Cortex of kidney (tissue), 1 donor: ENCODE measurements at places on chromosomes 7 and 10.
A peak's percentile ranks its signal among the peaks of the same experiment; 100 is the strongest.

DNA sequence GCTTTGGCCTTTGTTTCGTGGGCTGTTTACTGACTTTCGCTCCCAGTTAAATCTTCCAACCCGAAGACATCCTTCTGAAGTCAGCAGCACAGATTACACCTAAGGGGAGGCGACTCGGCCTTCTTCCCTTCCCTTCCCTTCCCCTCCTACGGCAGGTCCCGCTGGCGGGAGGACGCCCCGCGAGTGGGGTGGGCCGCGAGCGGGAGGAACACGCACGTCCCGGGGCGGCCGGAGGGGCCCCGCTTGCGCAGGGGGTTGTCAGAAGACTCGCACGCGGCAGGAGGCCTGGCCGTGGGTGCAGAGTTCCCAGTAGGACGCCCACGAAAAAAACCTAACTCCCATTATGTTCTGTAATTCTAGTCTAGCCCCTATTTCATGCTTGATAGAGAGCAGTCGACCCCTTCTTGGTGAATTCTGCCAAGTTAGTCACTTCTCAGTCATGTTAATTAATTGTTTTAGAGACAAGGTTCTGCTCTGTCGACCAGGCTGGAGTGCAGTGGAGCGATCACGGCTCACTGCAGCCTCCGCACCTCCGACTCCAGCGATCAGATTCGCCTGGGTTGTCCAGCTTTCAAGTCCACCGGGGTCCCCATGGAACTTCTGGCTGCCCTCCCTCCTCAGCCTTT, 19.2 kb upstream of the ZNF32 start:
- no peak for DNase-seq

GRCh38 chr10:1114719-1115606, 58.8 kb downstream of the WDR37 start:
- DNase-seq, result no peak

- DNase-seq, result no peak
These were observed 105.2 kb downstream of the FAS start for GRCh38 chr10:89095701-89096391.

DNA sequence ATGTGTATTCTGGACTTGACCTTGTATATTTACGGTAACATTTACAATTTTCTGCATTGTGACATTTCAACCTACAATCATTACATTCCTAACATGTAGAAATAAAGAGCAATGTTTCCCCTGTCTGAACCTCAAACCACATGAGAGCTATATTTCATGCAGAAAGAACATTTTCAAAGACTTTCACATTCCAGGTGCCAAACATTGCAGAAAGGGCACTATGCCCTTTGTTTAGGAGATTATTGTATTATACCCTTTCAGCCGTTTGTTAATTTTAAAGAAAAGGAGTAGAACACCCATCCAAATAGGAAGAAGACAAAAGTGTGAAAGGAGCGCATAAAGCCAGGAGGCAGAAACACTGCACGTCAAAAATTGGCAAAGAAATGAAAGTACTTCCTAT, 260.4 kb downstream of the RELN start:
- no peak for DNase-seq

DNA sequence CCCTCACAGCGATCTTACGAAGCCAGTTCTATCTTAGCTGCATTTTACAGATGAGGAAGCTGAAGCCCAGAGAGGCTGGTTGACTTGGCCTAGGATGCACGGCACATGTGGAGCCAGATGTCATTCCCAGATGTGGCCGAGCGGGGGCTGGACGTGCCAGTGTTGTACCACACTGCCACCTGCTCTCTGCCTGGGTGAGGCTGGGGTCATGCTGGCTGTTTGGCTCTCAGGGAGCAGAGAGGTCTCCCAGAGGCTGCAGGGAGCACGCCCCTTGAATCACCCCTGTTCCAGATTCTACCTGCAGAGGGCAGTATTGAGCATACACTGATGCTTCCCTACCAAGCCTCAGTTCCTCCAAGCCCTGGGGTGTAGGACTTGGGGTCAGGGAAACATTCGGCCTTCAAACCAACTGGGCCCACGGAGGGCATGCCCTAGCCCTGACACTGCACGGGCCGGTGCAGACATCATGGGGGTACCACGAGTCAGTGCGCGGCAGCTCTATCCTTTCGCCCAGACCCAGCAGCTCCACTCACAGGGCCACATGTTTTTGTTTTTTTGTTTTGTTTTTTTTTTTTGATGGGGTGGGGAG, 3.8 kb upstream of the GTF2IRD1 start:
- DNase-seq, result no peak

- no peak for DNase-seq
These were observed 2.2 kb downstream of the EGR2 start for GRCh38 chr10:62813981-62814380.

DNA sequence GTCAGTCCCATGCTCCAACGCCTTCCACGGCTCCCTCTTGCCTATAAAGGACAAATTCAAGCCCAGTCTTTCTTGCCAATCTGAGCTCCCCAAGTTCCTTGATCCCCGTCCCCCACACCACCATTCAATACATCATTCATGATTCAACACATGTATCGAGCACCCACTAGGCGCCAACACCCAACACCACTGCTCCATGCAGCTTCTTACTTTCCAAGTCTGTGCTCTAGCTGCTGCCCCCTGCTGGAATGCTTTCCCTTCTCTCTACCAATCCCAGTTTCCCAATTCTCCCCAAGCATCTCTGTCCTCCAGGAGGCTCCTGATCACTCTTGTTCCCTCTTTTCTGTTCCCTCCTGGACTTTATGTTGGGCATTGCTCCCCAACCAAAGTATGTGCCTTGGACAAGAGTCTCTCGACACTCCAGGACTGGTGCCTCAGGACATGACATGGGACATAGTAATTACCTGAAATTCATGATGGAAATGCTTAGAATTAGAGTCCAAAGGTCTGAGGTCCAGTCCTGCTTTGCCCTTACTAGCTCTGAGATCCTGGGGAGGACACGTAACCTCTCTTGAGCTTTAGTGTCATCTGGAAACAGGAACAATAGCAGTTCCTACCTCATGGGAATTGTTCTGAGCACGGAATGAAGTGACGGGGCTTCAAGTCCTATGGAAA, 172.7 kb downstream of the NEURL1 start:
- no peak for DNase-seq

DNA sequence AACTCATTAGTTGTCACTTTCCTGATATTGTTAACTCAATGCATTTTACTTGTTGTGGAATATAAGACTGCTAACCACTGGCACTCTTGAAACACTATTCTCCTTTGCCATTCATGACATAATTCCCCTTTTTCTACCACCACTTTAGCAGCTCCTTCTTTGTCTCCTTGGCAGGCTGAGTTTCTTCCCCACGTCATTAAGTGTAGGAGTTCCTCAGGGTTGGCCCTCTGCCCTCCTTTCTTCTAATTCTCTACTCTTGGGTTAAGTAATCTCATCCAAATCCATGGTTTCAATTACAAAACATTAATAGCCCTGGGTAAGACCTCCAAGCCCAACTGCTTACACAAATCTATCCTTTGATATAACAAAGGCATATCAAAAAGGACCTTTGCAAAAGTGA, 175.1 kb downstream of the HGF start:
- no peak for DNase-seq

- DNase-seq, result no peak
These were observed 257.1 kb downstream of the SFMBT2 start for GRCh38 chr10:7153750-7154149.

DNA sequence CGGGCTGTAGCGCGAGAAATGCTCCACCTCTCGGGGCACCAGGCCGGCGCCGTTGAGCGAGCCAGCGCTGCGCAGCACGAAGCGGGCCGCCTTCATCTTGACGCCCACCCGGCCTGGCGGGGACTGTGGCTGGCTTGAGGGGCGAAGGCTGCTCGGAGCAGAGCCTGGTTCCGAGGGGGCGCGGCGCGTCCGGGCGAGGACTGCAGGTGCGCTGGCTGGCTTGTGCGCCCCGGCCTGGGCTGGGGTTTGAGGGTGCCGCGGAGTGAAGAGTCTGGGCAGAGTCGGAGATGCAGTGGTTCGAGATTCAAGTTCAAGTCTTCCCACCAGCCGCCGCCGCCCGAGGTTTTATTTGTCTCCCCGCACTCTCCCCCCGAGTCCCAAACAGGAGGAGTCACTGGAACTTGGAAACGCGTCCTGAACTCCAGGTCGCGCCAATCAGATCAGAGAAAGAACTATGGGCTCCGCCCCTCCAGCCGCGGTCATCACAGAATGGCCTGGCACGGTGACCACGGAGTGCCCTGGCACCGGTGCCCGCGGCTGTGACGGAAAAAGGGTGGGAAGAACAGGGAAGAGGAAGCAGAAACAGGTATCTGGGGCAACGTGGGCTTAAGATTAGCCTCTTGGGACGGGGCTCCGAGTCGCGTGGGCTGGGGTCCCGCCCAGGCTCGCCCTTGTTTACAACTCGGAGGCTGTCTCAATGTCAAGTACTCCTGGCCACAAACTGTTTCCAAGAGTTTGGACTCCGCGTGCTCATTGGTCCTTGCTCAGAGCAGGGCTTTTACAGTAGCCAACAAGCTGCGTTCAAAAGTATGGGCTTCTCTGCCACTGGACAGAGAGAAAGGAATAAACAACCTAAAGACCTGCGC, at the start of gene PDK4:
Gene PDK4 (minus strand): TSS at position 319 of the 866 bp plus-strand sequence. CDS start 223 bp downstream, at position 96.
- peak; percentile 25 for DNase-seq

DNA sequence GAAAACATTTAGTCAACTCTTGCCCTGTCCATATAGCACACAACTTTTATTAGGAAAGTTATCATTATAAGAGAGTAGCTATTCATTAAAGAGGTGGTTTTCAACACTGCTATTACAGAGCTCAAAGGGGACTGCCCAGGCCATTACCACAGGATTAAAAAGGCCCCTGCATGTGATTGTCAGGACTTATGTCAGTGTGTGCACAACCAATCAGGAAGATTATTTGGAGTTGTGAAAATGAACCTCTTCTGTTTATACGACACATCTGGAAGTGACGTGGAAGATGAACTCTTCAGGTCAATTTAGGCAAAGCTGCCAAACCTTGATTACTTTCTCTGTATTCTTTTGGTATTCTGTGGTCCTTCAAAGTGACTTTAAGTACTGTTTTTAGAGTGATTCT, 14.7 kb downstream of the CCNY start:
- DNase-seq, result no peak

DNA sequence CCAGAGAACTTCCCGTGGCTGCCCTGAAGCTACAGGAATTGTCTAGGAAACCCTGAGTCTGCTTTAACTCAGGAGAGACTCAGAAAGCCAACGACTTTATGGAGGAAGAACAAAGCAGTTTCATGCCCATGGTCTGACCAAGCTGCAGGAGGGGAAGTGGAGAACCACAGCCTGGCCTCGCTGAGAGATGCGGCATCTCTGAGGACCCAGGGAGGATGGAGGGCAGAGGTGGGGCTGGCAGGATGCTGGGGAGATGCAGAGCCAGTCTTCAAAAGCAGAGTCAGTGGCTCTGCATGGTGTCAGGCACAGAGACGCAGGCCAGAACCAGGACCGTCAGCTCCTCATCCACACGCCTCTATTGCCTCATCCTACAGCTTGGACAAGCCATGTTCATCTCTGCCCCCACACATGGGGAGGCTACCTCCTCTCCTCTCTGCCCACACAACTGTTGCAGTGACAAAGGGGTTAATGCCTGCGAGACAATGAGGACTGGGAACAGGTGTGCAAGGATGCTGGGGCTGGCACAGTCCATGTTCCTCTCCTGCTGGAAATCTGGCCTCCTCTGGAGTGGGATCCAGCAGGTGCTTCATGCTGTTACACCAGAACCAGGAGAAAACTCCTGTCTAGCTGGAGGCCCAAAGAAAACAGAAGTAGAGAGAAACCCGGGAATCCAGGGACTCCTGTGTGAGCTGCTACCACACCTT, 267.0 kb downstream of the PLXNA4 start:
- DNase-seq, result no peak

GRCh38 chr7:50626286-50626685, 61.1 kb upstream of the DDC start:
- no peak for DNase-seq

DNA sequence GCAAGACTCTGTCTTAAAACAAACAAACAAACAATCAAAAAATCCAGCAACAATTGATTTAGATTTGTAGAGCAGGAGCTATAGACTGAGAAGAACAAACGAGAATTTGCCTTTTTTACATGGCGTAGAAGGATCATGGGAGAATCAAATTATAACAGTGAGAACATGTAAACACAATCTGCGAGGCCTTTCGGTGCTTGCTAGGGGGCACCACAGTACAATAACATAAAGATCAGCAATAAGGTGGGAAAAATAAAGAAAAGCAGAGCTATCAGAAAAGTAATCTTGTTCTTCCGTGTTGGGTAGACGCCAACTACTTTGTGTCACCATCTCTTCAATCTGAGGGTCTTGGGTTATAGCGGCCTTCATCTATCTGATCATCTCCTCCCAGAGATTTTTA, 82.2 kb downstream of the NOD1 start:
- DNase-seq, result no peak

GRCh38 chr7:105112440-105113418, 98.7 kb downstream of the KMT2E start:
- no peak for DNase-seq

DNA sequence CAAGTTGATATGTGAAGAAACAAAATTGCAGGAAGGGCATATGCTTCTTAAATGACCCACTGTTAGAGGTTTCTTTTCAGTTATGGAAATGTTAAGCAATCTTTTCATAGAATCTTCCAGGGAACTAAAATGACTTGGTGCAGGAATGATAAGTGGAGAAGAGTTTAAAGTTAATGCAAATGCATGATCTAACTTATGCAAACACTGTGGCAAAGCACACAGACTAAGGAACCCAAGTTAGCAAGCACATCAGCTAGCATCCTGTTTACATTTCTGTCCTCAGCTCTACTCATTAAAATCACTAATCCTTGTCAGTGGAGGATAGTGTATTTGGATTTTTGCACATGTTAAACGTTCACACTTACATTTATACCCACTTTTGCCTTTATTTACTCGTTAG, 9.3 kb downstream of the CLCN1 start:
- DNase-seq, result no peak

DNA sequence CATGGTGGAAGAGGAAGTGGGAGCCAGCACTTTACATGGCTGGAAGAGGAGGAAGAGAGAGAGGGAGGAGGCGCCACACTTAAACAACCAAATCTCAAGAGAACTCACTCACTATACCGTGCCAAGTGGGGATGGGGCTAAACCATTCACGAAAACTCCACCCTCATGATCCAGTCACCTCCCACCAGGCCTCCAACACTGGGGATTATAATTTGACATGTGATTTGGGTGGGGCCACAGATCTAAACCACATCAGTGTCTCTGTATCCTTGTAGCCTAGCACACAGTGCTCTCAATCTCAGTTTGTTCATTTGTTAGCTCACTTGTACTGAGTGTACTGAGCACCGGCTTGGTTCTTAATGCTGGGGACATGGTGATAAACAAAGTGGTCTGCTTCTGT, 228.3 kb downstream of the BUB3 start:
- no peak for DNase-seq

- DNase-seq, result no peak
These were observed 15.9 kb downstream of the STK32C start for GRCh38 chr10:132291826-132292225.

DNA sequence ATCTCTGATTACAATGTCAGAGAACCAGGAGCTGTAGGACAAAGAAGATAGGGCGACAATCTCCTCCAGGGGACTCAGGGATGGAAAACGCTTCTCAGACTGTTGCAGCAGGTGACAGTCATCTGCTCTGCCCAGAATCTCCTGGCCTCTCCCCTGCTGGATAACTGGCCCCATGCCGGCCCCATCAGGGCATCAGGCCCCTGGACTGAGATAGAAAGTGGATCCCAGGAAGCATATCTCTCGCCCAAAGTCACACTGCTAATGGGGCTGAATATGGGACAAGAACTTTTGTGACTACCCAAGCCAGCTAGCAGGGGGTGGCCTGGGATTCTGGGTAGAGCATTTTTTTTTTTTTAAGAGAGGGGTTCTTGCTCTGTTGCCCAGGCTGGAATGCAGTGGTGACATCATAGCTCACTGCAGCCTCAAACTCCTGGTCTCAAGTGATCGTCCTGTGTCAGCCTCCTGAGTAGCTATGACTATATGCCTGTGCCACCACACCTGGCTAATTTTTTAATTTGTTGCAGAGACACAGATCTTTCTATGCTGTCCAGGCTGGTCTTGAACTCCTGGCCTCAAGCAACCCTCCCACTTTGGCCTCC, 20.5 kb upstream of the MLXIPL start:
- no peak for DNase-seq
